ENCODE measurements at places on chromosomes 3 and 15.

- DNase-seq, result no peak
Measured at GRCh38 chr3:15052335-15053242, 12.5 kb downstream of the MRPS25 start.

DNA sequence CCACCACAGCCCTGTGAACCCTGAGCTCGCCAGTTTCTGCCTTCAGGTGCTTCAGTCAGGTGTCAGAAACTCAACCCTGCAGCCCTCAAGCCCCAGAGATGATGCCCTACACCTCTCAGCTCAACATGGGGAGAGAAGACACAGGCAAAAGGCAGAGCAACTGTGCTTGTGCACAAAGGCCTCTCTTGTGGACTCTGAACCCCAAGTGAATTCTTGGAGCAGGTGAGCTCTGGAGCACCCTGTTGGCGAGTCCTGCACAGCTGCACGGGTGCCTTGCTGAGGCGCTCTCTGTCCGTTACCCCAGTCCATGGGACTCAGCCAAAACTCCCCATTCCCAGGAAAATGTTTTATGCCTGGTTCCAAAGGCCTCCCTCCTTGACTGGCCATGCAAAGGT, 197.0 kb downstream of the KLF13 start:
- DNase-seq, result no peak

DNA sequence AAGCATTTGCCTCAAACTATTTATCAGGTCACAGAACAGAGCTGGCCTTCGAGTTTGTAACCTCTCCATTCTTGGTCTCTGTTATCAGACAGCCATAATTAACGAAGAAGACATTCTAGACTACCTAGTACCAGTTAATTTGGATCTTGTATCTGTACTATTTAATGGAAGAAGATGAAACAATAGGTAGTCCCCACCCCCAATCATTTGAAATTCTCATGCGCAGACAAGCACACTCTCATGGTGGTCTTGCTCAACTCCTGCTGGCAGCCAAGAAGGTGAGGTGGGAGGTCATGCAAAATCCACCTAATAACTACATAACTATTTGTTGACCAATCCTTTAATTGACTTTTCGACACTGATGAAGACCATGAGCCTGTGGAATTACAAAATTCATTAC, 2.8 kb upstream of the SKIL start:
- DNase-seq, result no peak

DNA sequence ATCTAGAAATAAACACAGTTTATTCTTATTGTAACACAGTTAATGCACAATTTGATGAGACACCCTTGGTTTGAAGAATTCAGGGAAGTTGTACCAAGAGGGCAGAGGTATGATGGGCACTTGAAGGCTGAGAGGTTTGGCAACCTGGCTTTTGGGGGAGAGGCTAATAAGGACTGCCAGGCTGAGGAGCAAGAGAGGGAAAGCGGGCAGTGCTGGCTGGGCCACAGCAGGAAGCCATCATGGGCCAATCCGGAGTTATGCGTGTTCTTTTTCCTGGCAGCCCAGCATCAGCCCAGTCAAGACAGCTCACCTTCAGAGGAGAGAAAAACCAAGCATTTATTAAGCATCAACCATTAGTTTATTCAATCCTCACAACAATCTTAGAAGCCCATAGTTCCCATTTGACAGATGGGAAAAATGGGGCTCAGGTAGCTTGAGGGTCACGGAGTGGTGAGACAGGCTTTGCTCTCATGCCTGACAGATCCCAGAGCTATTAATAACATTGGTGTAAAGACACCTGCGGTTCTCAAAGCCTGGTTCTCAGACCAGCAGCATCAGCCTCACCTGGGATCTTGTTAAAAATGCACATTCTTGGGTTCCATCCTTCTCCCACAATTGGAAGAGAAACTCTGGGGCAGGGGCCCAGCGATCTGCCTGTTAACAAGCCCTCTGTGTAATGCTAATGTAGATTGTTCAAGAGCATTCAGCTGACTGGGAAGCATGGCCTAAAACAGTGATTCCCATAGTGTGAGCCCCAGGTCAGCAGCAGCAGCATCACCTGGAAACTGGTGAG, 183.7 kb downstream of the NTRK3 start:
- no peak for DNase-seq

GRCh38 chr3:22176911-22177310, 425.9 kb upstream of the ZNF385D start:
- DNase-seq, result no peak

GRCh38 chr3:25589104-25589782, 75.5 kb downstream of the TOP2B start:
- DNase-seq, result no peak

- no peak for DNase-seq
Measured at GRCh38 chr3:142281474-142281873, 56.1 kb upstream of the GK5 start.

DNA sequence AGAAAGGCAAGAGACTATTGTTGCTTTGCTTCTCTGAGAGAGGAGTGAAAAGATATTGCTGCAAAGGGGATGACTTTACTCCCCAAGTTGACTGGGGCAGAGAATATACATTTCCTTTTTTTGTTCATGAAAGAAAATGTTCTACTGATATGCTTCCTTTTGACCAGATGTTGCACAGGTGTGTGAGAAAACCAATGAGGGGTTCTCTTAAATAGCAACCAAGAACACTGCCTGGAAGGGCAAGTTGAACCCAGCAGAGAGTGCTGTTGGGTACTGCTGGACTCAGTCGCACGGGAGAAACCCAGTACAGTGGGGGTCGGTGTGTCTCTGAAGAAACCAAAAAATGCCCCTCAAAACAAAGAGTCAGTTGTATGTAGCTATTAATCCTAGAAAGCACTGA, 101.2 kb downstream of the CHST2 start:
- DNase-seq, result no peak

GRCh38 chr3:194389269-194389668, 9.8 kb downstream of the GP5 start:
- no peak for DNase-seq

DNA sequence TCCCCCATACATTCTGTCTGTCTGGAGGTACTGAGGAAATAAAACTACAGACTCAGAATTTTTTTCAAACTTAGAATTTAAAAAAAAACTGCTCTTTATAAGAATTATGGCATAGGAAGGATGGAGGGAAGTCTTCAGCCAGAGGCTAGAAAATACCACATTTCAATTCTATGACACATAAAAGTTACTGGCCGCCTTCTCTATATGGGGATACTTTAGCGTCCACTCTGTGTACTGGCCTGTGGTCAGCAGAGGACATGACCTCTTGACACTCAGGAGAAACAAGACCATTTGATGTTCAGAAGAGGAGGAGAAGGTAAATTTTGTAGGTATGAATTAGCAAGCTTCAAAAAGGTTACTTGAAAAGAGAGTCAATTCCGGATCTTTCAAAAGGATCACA, 417.4 kb downstream of the MFSD1 start:
- DNase-seq, result no peak

GRCh38 chr3:124791639-124792151, 61.4 kb downstream of the UMPS start:
- DNase-seq, result no peak

DNA sequence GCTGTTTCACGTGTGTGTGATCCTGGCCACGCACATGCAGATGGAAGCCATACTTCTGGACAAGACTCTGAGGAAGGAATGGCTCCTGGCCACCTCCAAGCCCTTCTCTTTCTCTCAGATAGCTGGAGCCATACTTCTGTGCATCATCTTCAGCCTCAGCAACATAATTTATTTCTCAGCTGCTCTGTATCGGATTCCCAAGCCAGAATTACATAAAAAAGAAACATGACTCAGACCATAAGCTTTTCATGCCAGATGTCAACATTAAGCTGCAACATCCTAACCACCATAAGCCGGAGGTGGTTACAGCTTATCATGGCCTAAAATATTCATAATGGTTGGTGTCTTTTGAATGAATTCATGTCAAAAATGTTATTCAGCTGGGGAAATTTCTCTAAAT, 10.6 kb upstream of the KIF23 start:
- DNase-seq, result no peak

DNA sequence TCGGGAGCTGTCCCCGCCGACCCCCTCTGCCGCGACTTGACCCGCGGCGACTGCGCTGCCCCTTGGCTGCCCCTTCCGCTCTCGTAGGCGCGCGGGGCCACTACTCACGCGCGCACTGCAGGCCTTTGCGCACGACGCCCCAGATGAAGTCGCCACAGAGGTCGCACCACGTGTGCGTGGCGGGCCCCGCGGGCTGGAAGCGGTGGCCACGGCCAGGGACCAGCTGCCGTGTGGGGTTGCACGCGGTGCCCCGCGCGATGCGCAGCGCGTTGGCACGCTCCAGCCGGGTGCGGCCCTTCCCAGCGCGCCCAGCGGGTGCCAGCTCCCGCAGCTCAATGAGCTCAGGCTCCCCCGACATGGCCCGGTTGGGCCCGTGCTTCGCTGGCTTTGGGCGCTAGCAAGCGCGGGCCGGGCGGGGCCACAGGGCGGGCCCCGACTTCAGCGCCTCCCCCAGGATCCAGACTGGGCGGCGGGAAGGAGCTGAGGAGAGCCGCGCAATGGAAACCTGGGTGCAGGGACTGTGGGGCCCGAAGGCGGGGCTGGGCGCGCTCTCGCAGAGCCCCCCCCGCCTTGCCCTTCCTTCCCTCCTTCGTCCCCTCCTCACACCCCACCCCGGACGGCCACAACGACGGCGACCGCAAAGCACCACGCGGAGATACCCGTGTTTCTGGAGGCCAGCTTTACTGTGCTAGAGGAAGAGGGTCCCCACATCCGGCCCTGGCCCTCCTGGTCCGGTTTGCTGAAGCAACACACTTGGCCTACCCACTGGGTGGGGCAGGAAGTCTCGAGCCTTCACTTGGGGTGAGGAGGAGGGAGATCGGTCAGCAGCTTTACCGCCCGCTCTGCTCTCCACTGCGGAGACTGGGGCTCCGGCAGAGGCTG, at the start of gene RASSF1:
RASSF1 (minus strand) TSS at position 389 of the 882 bp plus-strand sequence; CDS start at position 358, 31 bp downstream.
- DNase-seq, result no peak

DNA sequence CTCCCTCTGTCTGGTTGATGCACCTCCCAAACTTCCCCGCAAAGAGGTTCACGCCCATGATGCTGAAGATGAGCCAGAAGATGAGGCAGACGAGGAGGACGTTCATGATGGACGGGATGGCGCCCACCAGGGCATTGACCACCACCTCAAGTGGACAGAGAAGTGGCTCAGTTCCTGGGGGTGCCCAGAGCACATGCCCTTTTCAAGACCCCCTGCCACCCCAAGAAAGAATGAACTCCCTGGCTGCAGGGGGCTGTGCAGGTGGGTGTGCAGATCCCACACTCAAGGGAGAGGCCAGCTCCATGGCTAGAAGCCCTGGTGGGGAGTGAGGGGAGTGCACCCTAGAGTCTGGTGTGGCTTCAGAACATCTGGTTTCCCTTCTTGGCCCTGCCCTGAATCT, 64.1 kb downstream of the EXOG start:
- no peak for DNase-seq

DNA sequence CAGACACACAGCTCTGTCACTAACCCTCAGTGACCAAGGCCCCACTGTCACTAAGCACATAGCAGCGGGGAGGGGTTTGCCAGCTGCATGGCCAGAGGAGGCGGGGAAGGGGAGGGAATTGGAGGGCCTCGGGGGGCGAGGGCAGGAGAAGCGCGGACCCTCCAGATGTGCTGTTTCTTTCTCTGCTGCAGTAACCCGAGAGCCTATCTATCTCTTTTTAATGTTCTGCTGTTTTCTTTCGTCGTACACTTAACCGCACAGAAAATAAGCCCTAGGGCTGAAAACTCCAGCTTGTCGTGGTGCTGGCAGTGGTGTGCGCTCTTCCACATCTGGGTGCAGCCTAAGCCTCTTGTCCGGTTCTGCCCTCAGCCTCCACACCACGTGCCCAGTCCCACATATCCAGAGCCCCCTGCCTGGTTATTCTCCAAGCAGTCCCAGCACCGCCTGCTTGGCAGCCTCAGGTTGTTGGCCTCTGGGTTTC, 51.1 kb downstream of the BDH1 start:
- no peak for DNase-seq

- DNase-seq, result no peak
Measured at GRCh38 chr3:11521167-11521566, 122.5 kb downstream of the VGLL4 start.

DNA sequence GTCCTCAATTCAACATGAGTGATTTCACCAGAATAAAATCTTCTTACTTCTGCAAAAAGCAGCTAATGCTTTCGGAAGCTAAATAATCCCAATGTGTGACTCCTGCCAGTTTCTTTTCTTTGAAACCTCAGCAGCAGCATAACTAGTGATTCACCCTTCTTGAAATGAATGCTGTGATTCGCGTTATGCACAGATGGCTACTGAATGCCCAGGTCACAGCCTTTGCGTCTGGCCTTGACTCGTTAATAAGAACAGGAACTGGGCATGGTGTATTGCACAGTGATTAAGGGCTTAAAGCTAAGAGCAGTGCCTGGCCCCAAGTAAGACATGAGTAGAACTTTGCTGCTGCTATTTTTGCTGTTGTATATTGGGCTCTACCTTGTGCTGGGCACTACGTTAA, 19.0 kb downstream of the CGNL1 start:
- DNase-seq, result no peak

- DNase-seq, result no peak
Measured at GRCh38 chr3:132135628-132136333, 101.0 kb upstream of the CPNE4 start.

GRCh38 chr3:194879991-194880939, 194.6 kb downstream of the FAM43A start:
- no peak for DNase-seq

GRCh38 chr15:94375997-94376396, 144.6 kb downstream of the MCTP2 start:
- DNase-seq, result peak; percentile 1

- no peak for DNase-seq
Measured at GRCh38 chr15:99096894-99097426, 7.9 kb upstream of the SYNM start.

GRCh38 chr3:141682007-141682406, 56.1 kb upstream of the RNF7 start:
- no peak for DNase-seq

DNA sequence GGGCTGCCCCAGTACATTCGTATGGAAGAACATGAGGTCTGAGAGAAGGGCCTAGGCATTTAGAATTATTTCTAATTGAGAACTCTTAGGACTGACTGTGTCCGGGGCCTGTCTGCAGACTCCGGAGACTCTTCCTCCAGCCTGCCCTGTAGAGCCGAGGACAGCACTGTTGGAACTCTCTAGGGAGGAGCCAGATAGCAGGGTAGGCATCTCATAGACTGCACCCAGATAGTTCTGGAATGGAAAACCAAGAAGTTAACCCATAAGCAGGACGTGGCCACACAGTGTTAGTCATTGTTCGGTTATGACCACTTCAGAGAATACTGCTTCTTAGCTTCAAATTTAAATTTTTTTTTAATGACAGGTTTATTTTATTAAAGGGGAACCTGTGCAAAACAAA, 59.5 kb downstream of the SNRK start:
- DNase-seq, result no peak

DNA sequence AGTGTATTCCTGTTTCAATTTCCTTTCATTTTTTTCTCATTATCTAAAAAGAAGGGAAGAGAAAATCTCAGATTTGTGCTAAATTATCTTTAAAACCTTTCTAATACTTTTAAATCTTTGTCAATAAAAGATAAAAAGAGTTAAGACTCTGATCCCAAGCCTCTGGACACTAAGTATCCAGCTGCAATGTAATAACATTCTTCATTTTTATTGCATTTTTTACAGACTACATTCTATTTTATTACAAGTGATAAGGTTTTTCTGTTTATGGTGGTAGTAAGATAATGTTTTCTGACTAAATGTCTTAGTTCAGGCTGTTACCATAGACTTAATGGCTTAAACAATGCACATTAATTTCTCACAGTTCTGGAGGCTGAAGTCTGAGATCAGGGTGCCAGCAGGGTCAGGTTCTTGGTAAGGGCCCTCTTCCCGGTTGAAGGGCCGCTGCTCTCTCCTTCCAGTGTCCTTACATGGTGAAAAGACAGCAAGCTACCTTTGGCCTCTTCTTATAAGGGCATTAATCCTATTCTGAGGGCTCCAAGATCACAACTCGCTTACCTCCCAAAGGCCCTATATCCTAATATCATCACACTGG, 19.7 kb downstream of the KCNAB1 start:
- no peak for DNase-seq
